Stimulated activated CD8-positive, alpha-beta memory T cell treated with anti-CD3 and anti-CD28 coated beads, Interleukin-2, amount 100 ng/mL, for 48 hours (primary cell): ENCODE measurements at places on chromosomes 7 and 10.

GRCh38 chr7:32030904-32031692, 39.1 kb downstream of the PDE1C start:
- DNase-seq = no peak

DNA sequence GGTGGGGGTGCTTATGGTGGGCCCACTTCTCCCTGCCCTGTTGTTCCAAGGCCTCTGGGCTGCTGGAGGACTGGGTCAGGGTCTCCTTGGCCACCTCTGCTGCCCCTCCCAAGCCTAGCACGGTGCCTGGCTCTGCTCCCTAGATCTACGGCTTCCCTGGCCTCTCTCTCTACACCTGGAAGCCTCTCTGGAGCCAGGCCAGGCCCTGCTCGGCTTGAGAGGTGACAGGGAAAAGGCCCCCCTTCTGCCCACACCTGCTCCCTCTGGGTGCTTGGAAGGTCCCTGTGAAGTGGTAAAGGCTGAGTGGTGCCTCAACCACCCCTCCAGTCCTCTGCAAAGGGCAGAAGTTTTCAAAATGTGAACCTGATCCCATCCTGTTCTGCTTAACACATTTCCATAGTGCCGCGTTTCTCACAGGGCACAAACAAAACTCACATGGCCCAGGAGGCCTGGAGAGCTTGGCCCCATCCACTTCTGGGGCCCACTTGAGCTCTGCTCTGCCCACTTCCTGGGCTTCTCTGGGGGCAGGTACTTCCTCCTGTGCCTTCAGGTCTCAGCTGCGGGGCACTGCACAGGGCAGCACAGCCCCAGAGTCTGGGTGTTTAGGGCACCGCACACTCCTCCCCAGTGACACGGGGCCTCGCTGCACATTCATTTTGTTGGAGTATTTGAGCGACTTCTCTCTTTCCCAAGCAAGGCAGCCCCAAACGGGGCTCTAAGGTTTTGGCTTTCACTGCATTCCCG, 169.9 kb downstream of the PIP4K2A start:
- DNase-seq = no peak

DNA sequence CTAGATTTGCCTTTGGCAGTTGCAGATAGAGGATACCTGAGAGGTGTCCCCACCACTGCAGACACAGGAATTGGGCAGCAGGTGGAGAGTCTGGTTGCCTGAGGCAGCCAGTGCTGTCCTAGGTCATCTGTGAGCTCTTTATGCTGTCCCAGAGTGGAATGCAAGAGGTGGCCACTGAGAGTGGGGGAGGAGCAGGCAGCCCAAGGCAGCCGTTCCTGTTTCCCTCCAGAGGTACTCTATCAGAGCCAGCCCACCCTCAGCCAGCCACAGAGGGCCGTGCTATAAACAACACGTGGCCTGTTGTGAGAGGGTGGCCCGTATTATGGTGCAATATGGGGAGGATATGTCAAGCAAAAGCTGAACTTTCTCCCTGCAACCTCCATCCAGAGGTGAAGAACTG, 8.5 kb downstream of the LRRC18 start:
- DNase-seq = no peak

GRCh38 chr10:132097609-132098377, 32.0 kb downstream of the JAKMIP3 start:
- no peak for DNase-seq

GRCh38 chr10:99172950-99173349, 62.7 kb downstream of the HPSE2 start:
- no peak for DNase-seq

GRCh38 chr10:5892007-5892406, 2.0 kb downstream of the FBH1 start:
- no peak for DNase-seq

- DNase-seq = no peak
Observed at GRCh38 chr10:91891125-91892001, 17.9 kb downstream of the FGFBP3 start.

- no peak for DNase-seq
Observed at GRCh38 chr7:27212497-27213432, 12.9 kb upstream of the HOXA13 start.

- DNase-seq = no peak
Observed at GRCh38 chr7:39144420-39144819, 166.7 kb downstream of the POU6F2 start.

DNA sequence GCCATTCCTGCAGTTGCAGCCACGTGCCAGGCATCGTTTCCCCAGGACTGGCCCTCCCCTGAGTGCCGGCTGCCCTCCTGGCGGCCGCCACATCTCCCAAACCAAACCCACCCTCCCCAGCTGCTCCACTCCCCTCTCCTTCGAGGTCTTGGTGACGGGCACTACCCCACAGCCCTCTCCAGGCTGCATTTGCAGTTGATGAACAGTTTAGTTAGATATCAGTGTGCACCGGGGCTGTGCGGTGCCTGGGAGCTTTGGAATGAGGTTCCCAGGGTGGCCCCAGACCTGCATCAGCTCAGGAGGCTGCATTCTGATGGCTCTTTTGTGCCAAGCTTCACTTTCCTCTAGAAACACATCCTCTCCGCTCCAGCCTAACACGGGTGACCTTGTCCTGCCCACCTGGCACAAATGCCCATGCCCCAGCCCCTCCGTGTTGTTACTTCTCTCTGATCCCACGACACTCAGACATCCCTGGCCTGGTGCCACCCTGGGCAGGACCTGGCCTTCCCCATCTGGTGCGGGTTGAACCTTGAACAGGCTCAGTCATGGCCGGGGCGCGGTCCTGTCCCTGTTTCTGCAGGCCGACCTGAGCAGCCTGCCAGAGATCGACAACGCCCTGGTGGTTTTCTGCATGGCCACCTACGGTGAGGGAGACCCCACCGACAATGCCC, 14.5 kb downstream of the TMEM120A start:
- no peak for DNase-seq

DNA sequence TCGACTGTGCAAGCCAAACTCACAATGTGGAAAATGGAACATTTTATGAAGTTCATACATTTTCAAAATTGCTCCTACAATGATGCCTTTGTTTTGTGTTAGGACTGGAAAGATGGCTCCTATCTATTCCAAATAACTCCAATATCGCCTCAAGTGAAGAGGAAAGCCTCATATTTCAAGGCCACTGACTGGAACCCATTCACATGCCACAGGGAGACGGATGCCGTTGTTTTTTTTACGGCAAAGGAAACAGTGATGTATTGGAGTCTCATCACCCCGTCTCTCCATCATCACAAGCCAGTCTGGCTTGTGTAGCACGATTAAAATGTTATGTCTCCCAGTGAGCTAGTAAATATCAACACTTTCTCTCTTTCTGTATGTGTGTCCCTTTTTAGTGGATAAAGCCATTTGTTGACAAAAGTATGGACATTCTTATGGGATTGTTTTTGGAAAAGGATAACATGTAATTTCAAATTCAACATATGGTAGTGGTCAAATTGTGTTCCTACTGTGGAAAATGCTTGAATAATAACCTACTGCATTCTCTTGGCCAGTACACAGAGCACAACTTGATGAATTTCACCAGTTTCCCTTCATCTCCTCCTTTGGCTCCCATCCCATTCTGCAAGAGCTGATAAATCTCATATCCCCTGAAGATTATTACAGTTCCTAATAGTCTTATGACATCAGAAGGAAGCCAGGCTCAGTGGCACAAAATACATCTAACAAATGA, 109.5 kb upstream of the PITRM1 start:
- DNase-seq = no peak

DNA sequence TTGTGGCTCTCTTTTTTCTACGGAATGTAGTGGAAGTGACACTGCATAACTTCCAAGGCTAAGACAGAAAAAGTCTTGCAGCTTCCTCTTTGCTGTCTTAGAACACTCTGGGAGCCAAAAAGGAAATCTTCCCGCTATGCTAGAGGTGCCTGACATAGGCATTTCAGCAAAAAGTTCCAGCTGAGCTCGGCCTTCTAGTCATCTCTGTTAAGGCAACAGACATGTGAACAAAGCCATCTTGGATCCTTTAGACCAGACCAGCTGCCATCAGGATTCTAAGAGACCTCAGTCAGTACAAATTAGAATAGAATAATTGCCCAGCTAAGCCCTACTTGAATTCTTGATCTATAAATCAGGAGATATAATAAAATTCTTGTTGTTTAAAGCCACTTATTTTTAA, 16.3 kb upstream of the COL1A2 start:
- no peak for DNase-seq

DNA sequence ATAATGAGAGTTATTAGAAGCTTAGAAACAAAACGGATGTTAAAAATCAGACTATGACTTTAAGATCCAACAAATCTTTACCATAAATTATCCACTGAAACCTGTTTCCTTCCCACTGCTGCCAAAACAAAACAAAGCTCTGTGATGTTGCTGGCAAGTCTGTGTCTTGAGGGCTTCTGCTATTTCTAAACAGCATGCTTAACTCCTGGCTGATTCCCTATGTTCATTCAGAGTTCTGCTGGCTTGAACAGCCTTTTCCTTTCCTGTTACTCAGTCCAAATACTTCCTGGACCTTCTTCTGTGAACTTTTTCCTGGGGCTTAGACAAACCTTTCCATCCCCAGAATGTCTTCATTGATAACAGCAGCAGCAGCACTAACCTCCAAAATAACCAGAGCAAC, 448.1 kb downstream of the SORCS1 start:
- DNase-seq = no peak

- DNase-seq = no peak
Observed at GRCh38 chr7:131139462-131139861, 188.2 kb upstream of the MKLN1 start.

DNA sequence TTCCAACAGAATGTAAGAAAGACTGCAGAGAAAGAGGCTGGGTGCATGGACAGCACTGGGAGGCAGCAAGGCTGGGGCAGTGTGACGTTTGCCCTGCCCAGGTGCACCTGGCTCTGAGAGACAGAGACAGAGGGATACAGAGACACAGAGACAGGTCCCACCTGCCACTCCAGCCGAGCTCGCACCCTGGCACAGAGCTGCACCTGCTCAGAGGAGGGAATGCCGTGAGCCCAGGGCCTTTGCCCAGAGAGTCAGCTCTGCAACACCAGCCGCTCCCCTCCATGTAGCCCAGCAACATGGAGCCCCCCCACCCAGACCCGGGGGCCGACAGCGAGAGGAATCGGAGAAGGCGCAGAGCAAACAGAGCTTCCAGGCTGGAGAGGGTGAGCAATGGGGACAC, 35.3 kb upstream of the PROSER2 start:
- DNase-seq = no peak

GRCh38 chr7:81903115-81903514, 133.3 kb upstream of the HGF start:
- DNase-seq = no peak

DNA sequence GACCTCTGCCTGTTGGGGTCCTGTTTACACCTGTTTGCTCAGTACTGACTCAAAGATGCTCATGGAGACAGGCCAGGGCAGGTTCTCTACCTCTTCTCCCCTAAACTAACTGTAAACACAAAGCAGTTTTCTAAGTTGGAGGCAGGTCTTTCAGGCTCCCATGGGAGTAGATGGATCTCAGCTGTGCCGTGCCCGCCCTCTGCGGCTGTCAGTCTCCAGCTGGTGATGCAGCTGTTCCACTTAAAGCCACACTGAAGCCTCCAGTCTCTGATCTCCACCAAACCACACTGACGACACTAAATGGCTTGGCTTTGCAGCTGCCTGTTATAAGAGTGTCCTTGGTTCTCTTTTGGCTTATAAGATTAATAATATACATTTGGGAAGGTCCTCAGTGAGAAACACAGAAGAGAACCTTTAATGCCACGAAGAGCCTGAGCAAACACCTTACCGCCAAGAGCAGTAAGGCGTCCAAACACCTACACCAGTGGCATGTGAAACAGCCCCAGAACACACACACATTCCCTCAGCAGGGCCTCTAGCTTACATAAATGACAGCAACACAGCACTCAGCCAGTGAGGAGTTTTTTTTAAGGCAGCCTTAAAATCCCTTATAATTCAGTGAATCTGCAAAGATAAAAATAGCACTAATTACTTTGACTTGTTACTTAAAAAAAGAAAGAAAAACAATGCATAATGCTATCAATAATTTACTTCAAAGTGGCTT, 60.4 kb upstream of the KCNIP2 start:
- peak; percentile 6 for DNase-seq

- DNase-seq = no peak
Observed at GRCh38 chr10:43399320-43400310, 9.4 kb downstream of the HNRNPF start.

DNA sequence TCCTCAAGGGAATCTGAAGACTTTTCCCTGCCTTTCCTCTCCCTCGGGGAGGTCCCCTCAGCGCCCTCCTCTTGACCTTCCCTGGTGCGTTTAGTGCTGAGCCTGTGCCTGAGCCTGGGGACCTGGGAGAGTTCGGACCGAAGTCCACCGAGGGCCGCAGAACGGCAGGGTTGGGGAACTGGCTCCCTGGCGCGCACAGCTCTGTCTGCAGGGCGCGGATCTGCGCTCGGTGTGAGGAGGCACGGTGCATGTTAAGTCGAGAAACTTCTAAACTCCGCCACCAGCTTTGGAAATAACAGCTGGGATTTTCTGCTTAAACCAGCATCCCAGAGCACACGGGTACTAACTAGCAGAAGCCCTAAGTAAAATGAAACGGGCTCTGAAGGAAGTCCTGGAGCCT, 44.2 kb upstream of the SLC29A4 start:
- no peak for DNase-seq

GRCh38 chr7:111266613-111267012, 175.7 kb downstream of the LRRN3 start:
- no peak for DNase-seq

DNA sequence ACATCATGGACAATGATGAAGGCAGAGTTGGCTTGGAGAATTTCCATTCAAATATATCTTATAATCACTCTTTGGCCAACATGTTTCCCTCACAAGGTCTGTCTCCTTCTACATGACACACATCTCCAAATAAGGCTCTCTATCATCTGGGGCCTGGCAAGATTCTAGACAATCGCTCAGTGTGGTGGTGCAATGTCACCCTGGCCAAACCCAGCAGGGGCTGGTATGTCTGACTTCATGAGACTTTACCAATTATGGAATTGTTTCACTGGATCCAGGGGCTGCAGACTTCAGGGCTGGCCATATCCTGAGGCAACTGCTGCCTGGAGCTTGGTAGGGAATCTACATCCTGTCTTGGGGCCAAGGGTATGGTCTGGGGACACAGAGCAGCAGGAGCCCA, 319.0 kb downstream of the PLXNA4 start:
- no peak for DNase-seq

GRCh38 chr7:106766551-106766950, 98.5 kb upstream of the PIK3CG start:
- no peak for DNase-seq

DNA sequence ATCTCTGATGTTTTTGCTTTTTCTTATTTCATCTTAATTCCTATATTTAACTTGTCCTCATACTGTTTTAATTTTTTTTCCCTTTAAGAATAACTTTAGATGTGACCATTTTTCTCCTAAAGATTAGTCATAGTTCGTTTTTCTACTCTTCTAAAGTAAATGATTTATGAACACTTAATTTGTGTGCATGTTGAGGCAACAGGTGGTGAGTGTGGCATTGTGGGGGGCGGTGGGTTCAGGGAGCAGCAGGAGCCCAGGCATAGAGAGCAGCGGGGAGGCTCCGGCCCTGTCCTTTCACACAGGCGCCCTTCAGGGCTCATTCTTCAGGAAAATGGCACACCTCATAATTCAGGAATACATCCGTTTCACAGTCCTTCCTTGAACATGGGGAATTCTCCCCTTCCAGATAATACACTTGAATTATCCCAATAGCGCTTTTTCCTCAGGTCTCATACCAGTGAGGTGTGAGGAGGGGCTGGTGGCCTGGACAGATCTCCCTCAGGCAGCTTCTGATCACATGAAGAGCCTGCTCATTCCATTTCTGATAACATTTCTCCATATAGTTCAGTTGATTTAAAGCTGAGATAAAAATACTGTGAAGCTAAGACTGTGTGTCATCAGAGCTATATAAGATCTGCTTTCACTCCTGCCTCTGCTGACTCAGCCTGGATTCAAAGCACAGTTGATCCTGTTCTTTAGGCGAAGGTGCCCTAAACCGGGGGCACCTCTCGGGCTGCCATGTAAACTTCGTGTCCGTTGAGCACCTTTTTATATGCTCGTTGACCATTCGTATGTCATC, 40.2 kb downstream of the CUL1 start:
- no peak for DNase-seq
